A549 treated with Mapracorat at 1 μM for 4 hours (cell line): ENCODE measurements at places on chromosomes 6 and 20. TPM values are rescaled to one million over a fixed set of nuclear protein-coding genes. Genes with fewer than 3 reads are reported as not detected.

Gene AFG1L
- total RNA-seq, result 1.2 to 3.3 TPM (median 1.8 TPM) in 5 replicates

Gene SLC35D3
- 0.05 to 0.14 TPM (median 0.12 TPM) in 3 of 5 replicates, not detected in the others for total RNA-seq

Gene KIAA0408
- total RNA-seq, result 4.4 to 7.3 TPM (median 6.4 TPM) in 5 replicates

Gene CLVS2
- total RNA-seq, result 0.11 to 0.34 TPM (median 0.20 TPM) in 5 replicates

Gene RBM24
- 6.4 to 8.7 TPM (median 6.6 TPM) in 5 replicates for total RNA-seq

Gene CDH26
- 0.04 to 0.27 TPM (median 0.22 TPM) in 4 of 5 replicates, not detected in the other for total RNA-seq

Gene SLC22A2
- total RNA-seq, result 0.10 to 0.15 TPM (median 0.12 TPM) in 3 of 5 replicates, not detected in the others

Gene DSP
- total RNA-seq, result 33.2 to 49.8 TPM (median 44.1 TPM) in 5 replicates

Gene TRIM26
- 24.5 to 27.3 TPM (median 26.9 TPM) in 5 replicates for total RNA-seq

Gene PNISR
- total RNA-seq, result 22.2 to 31.5 TPM (median 26.9 TPM) in 5 replicates

Gene FAXC
- 5.9 to 8.9 TPM (median 6.6 TPM) in 5 replicates for total RNA-seq

Gene GZF1
- 7.7 to 14.4 TPM (median 10.8 TPM) in 5 replicates for total RNA-seq

Gene CABLES2
- 4.4 to 5.8 TPM (median 5.2 TPM) in 5 replicates for total RNA-seq

Gene OPRM1
- total RNA-seq, result not detected in 5 replicates

Gene POU3F2
- total RNA-seq, result not detected in 5 replicates

Gene PLCG1
- 33.6 to 47.2 TPM (median 41.2 TPM) in 5 replicates for total RNA-seq

Gene OXT
- not detected in 5 replicates for total RNA-seq

Gene CRIP3
- total RNA-seq, result 0.39 to 0.51 TPM (median 0.43 TPM) in 5 replicates

Gene HFE
- 10.7 to 14.6 TPM (median 12.9 TPM) in 5 replicates for total RNA-seq

Gene GMPR
- 3.8 to 6.8 TPM (median 6.0 TPM) in 5 replicates for total RNA-seq

Gene CPNE5
- total RNA-seq, result 0.06 to 0.20 TPM (median 0.12 TPM) in 5 replicates

Gene RHAG
- total RNA-seq, result not detected in 5 replicates

Gene ARFGEF3
- 0.43 to 0.69 TPM (median 0.49 TPM) in 5 replicates for total RNA-seq

Gene MYB
- 0.57 to 1.2 TPM (median 0.77 TPM) in 5 replicates for total RNA-seq

Gene MMP24
- total RNA-seq, result 22.6 to 29.3 TPM (median 29.1 TPM) in 5 replicates

Gene OR12D3
- total RNA-seq, result not detected in 5 replicates

Gene SYNCRIP
- total RNA-seq, result 120 to 133 TPM (median 126 TPM) in 5 replicates

Gene HSPA1L
- total RNA-seq, result 1.3 to 1.8 TPM (median 1.5 TPM) in 5 replicates

Gene KCNK16
- total RNA-seq, result not detected in 5 replicates

Gene NEURL2
- 0.61 to 1.7 TPM (median 0.94 TPM) in 5 replicates for total RNA-seq

Gene FBXL4
- total RNA-seq, result 4.3 to 5.8 TPM (median 5.6 TPM) in 5 replicates

Gene BPI
- not detected in 5 replicates for total RNA-seq
